ENCODE measurements at places on chromosomes 3 and 15.

DNA sequence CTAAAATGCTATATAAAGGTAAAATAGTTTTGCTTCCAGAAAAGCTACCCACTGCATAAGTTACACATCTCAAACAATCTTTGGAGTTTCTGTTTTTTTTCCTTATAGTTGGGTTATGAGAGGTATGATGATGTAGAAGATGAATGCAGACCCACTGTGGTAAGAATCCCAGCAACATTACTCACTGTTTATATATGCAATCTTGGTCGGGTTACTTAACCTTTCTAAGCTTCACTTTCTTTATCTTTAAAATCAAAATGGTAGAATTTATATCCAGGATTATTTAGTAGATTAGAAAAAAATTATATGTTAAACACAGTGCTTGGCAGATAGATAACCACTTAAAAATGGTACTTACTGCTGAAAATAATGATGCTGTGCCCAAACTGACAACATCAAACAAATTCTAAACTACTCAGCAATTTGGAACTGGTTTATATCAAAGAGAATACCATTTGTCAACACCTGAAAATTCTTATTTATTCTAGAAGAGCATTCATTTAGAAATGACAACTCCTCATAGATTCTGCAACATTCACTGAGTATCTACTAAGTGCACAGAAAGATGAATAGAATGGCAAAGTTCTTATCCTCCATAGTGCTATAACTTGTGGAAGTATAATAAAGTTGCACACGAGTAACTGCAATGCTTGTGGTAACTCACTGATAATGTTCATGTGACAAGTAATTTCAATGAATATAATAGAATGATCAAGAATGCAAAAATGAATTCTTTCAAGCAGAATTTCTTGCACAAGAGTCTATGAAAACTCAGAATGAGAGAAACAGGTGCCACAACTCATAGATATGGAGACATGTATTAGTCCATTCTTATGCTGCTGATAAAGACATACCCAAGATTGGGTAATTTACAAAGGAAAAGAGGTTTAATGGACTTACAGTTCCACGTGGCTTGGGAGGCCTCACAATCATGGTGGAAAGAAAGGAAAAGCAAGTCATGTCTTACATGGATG lies 129.0 kb upstream of the SLC7A14 start:
- peak; percentile 75 for DNase-seq

DNA sequence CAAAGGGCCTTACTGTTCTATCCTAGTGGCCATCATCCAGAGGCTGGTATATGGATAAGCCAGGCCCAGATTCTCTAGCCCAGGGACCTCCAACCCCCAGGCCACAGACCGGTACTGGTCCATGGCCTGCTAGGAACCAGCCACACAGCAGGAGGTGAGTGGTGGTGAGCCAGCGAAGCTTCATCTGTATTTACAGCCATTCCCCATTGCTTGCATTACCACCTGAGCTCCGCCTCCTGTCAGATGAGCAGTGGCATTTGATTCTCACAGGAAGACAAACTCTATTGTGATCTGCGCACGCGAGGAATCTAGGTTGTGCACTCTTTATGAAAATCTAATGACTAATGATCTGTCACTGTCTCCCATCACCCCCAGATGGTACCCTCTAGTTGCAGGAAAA lies 30.1 kb upstream of the TPM1 start:
- no peak for DNase-seq

DNA sequence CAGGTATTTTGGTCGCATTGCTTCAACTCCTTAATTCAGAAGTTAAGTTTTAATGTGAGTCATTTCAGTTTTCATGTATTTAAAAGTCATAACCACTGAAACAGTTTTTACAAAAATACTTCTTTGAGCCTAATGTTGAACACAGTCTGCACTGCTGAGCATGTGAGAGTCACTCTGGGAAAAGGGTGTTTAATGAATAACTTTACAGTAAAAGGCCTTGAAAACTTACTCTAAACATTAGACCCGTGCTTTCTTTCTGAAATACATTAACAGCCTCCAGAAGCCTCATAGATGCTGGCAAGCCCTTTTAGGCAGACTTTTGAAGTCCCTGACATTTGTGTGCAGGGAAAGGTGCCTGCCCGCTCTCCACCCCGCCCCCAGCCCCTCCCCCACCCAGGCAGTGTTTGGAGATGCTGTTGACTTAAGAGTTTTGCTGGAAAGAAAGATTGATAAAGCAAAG lies 68.9 kb upstream of the NR2F2 start:
- DNase-seq, result no peak

DNA sequence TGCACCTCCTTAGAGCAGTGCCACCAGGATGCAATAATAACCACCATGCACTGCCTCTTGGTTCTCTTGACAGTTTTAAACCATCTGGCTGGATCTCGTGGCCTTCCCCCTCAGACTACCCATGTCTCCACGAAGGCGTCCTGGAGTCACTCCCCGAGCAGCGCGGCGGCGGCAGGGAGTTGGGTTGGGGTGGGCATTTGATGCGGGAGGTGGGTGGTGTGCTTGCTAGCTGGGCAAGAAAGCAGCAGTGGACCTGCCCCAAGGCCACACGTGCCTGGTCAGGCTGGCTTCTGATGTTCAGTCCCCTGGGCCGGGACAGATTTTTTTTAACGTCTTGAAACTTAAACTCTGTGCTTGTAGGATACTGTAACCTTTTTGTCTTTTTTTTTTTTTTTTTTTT lies 3.9 kb upstream of the TTLL3 start:
- no peak for DNase-seq

- no peak for DNase-seq
These were observed 164.3 kb downstream of the LRRK1 start for GRCh38 chr15:101083336-101084045.

DNA sequence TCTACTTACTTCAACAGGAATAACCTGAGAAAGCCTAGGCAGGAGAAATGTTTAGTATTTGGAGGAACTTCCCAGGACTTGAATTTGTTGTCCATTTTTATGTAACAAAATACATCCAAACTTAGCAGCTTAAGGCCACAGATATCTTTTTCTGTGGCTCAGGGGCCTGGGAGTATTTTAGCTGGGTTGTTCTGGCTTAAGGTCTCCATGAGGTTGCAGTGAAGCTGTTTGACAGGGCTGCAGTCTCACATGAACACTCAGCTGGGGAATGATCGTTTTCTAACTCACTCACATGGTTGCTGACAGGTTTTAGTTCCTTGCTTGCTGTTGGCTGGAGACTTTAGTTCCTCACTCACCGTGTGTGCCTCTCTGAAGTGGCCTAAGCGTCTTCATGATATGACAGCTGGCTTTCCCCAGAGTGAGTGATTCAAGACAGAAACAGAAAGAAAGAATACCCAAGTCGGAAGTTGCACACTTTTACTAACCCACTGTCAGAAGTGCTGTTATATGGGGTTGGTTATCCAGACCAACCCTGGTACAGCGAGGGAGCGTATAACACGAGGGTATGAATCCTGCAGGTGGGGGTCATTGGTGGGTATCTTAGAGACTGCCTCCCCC lies 229.7 kb upstream of the TBL1XR1 start:
- no peak for DNase-seq

DNA sequence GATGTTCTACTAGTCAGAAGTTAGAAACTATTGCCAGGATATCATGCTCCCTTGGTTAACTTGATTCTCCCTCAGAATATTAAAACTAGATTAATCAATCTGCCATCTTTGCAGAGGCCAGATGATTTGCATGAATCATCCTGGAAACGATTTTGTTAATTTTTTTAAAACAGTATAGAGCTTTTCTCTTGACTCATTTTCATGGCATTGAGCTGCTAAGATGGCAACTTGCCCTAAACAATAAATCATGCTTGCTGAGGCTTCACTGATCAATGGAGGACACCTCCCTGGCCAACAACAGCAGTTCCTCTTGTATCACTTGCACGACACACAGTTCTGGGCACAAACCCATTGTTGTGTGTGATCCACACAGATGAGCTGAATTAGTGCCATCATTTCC lies 109.1 kb downstream of the COL6A6 start:
- DNase-seq, result peak; percentile 92

DNA sequence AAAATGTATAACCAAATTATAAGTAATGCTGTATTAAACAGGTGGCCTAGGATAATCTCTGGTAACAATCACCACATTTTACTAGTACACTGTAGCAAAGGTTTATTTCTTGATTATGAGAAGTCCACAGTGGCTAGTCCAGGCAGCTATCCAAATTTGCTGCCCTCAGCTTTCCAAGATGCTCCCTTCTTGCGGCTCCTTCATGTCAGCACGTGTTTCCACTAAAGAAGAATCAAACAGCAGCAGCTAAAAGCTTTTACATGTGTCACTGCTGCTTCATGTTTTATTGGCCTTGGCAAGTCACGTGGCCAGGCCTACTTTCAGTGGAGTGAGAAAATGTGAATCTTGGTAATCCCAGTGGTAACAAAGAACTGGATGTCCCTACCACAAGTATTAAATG lies 5.6 kb upstream of the RBMS3 start:
- DNase-seq, result peak; percentile 75

- no peak for DNase-seq
These were observed 9.2 kb upstream of the TRAK1 start for GRCh38 chr3:42081838-42082473.

DNA sequence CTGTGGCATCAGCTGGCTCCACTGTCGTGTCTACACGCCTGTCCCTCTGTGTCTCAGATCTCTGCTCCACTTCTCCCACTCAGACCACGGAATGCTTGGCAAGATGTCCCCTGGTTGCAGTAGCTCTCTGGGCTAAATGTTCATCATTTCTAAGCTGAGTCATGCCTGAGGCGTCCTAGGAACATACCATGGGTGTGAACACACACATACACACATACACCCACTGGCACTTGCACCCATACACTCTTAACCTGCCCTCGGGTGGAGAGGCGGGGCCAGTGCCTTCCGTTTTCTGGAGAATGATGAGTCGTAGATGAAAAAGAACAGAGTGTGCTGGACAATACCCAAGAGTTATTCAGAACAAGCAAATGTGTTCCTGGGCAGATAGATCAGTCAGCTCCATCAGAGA lies 72.4 kb downstream of the SENP2 start:
- DNase-seq, result peak; percentile 99

- no peak for DNase-seq
These were observed 41.2 kb downstream of the KLF13 start for GRCh38 chr15:31367730-31368344.

- DNase-seq, result peak; percentile 75
These were observed 13.4 kb upstream of the ARPIN start for GRCh38 chr15:89926158-89926557.

DNA sequence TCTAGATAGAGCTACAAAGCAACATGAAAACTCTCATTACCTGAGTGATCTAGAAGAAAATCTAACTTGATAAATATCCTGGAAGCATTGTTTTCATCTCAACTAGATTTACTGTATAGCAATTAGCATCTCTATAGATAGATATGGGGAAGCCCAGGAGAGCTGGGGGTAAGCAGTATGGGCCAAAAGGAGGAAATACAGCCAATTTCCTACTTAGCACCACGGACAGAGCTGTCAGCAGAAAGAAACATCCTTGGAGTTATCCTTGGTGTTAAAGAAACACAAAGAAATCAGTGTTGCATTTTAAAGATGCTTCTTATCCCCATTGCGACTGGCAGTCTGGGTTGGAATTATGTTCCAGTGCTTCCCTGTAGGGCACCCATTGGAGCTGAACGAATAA lies 126.2 kb downstream of the TIGIT start:
- no peak for DNase-seq

GRCh38 chr15:33636234-33636633 lies 325.5 kb downstream of the RYR3 start:
- no peak for DNase-seq

DNA sequence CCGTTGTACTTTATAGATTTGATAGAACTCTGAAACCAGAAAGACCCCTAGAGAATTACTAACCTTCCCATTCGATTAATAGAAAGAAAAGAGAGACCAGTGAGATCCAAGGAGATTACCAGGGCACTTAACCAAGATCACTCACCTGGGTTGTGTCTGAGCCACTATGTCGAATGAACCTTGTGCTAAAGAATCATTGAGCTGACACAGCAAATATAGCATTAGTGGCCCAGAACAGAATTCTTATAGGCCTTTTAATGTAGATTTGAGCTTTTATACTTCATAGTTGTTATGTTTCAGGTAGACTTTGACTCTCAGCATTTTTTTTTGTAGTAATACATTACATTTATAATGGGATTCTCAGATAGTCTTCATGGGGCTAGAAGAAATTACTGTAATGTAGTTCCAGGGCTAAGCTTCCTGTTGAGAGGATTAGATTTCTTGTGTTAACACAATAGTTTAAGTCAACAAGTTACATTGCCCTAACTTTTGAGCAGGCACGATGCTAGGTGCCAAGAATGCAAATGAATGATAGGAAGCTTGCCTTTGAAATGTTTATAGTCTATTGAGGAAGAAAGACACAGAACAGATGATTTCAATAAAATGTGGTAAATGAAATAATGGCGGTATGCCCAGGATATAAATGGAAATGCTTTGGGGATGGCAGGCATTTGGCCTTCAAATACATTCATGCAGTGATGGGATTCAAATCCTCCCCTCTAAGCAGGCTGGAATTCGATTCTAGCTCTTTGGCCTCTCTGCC lies 24.4 kb upstream of the ABHD10 start:
- peak; percentile 59 for DNase-seq

GRCh38 chr15:85689729-85690128 lies 105.0 kb downstream of the KLHL25 start:
- peak; percentile 72 for DNase-seq

DNA sequence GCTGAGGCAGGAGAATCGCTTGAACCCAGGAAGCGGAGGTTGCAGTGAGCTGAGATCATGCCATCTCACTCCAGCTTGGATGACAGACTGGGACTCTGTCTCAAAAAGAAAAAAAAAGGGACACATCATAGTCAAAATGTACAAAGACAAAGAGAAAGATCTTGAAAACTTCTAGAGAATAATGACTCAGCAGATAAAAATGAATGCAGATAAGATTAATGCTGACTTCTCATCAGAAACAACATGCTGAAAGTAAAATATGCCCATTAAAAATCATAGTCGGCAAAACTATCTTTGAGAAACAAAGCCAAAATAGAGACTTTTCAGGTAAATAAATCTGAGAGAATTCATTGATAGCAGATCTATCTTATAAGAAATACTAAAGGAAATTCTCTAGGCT lies 271.1 kb upstream of the GPR149 start:
- no peak for DNase-seq

DNA sequence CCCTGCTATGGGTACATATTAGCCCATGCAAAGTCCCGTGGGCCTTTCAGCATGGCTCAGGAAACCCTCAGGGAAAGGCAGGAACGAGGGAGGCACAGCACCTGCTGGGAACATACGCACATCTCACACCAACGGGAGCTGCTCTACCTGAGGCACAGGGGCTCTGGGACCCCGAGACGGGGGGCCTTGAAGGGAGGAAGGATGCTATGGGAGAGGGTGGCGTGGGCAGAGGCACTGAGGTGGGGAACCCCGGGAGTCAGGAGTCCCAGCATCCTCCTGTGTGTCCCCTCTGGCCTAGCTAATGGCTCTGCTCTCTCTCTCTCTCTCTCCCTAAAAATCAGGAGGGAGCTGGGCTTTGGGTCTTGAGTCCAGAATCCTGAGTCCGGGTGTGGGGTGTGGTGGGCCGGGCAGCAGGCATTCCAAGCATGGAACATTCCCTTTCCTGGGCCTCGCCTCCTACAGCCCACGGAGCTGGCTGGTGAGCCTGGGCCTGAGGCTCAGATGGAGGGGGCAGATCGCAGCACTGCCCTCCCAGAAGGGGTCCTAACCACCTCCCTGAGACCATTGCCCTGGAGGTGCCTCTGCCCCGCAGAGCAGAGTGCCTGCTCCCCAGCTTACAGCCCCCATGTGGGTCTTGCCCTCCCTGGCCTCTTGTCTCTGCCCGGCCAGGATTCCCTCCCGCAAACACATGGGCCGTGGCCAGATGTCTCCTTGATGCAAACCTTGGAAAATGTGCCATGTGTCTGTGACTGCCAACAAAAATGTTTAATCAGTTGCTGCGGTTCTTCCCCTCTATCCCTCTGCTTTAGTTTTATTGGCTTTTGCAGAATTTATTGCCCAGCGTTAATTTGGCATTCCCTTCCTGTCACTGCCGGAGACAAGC lies 101.6 kb downstream of the TMEM266 start:
- DNase-seq, result no peak

Measured in fibroblast of mammary gland (primary cell).